Muscle of back (tissue), 13 donors: ENCODE measurements at places on chromosomes 4 and X. TPM values are rescaled to one million over a fixed set of nuclear protein-coding genes. Genes with fewer than 3 reads are reported as not detected.

GRCh38 chrX:28639451-28639850 is 52.2 kb downstream of the IL1RAPL1 start:
- peak; percentile 1 for DNase-seq

- no peak for DNase-seq
Observed at GRCh38 chrX:133414406-133415275, 648 bp downstream of the GPC4 start.

DNA sequence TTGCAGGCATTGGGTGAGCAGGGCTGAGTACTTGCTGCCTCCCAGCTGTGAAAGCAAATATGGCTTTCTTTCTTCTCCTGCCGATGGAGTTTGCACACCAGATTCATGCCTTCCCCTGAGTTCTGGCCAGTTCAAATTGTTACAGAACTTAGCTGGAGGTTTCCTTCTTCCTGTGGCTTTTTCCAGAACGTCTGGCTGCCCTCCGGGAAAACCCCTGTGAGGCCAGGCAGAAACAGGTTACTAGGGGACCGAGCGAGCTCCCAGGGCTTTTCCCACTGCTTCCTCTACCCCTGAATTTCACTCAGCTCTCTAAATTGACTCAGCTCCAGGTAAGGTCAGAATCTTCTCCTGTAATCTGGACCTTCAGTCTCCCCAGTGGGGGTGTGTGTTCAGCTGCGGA is 482.4 kb downstream of the C4orf33 start:
- DNase-seq: no peak

Gene MGAT4D
- polyA plus RNA-seq: not detected

- DNase-seq: no peak
Observed at GRCh38 chrX:50680990-50681389, 133.0 kb downstream of the SHROOM4 start.

Gene CXCL1
- polyA plus RNA-seq: not detected

GRCh38 chr4:151251603-151252304 is 25.2 kb upstream of the PRSS48 start:
- DNase-seq: no peak
